H9 (cell line): ENCODE measurements at places on chromosomes 5 and 9. TPM values are rescaled to one million over a fixed set of nuclear protein-coding genes. Genes with fewer than 3 reads are reported as not detected.

DNA sequence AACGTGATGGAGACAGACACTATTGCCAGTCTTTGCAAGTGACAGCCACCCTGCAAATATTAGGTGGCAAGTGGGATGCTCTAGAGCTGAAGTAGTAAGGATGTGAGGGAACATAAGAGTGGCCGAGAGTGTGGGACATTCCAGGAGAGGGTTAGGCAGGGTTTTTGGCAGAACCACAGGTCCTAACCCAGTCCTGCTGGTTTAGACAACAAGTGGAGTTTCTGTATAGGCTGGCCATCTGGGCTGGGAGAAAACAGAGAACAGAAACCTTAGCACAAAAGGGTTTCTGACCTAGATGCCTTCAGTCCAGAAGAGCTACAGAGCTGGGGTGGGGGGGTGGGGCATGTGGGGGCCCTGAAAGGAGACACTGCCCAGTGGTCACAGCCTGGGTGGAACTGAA lies 107.4 kb downstream of the TMEM174 start:
- DNase-seq, result no peak

- DNase-seq, result no peak
Observed at GRCh38 chr9:113397203-113397631, 3.9 kb downstream of the ALAD start.

- DNase-seq, result peak; percentile 38
Observed at GRCh38 chr5:175328176-175328575, 115.8 kb downstream of the DRD1 start.

DNA sequence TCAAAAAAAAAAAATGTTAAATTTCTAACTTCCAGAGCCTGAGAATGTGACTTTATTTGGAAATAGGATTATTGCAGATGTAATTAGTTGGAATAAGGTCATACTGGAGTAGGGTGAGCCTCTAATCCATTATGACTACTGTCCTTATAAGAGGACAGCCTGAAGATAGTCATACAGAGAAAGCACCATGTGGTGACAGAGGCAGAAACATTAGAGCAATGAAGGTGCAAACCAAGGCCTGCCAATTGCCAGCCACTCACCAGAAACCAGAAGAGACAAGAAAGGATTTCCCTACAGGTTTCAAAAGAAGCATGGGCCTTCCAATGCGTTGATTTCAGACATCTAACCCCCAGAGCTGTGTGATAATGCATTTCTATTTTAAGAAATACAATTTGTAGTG lies 659.2 kb upstream of the CHD1 start:
- no peak for DNase-seq

DNA sequence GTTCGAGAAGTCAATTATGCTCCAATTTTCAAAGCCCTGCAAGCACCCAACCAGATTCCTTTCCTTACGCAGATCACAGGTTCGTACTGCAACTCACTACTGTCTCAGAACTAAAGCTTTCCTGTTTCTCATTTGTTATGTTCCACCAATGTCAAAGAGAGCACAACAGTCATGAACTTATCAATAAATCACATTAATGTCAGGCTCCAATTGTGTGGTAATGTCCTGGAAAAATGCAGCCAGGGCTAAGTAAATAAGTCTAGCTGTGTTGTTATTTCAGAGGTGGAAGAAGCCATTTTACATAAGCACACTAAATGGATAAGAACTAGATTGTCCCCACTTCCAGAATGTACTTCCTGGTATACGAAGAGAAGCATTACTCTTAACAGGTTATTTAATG lies 488.6 kb upstream of the PTGER4 start:
- no peak for DNase-seq

Gene CCL21
- not detected in 2 replicates for total RNA-seq

DNA sequence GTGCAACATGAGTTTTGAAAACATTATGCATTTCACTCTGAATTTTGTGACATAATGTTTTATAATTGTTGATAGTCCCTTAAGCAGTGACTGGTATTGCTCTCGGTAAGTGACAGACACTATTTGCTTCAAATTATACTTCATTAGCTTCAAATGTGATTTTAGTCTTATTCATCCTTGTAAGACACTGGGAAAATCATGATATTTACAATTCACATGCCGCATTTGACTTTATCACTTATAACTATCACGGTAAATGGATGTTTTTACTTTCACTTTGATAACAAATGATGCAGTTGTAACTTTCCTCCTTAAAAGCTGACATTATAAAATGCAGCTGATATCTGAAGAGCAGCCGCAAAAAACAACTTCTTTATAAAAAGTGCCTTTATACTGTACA lies 44.1 kb upstream of the ITGA2 start:
- DNase-seq, result no peak

GRCh38 chr5:172897481-172898217 lies 61.6 kb upstream of the RPL26L1 start:
- DNase-seq, result no peak

Gene STARD4
- 27.1 and 28.7 TPM in 2 replicates for total RNA-seq

GRCh38 chr9:107281922-107282667 lies 984 bp upstream of the RAD23B start:
- no peak for DNase-seq

- DNase-seq, result no peak
Observed at GRCh38 chr5:42779083-42779482, 22.5 kb downstream of the CCDC152 start.

GRCh38 chr5:41641621-41642020 lies 131.2 kb upstream of the PLCXD3 start:
- DNase-seq, result no peak

- DNase-seq, result no peak
Observed at GRCh38 chr9:32606811-32607210, 28.7 kb downstream of the TAF1L start.

DNA sequence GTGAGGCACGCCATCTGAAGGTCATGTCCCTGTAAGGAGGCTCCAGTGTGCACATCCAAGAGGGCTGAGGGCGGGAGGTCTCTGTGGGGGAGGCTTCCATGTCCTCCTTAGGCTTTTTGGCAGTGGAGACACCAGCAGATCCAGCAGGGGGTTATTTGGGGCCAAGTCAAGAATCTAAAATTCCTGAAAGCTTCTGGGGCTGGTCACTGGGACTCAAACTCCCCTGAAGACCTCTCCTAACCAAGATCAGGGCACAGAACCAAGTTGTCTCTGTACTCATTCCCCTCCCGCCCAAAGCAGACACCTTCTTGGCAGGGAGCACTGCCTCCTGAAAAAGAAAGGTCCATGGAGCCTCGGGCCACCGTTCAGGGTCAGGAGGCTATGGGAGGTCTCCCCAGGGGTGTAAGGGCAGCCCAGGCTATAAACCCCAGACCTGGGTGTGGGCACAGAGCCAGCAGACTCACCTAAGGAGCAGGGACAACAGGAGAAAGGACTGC lies 127.4 kb upstream of the ADRA1B start:
- DNase-seq, result no peak

Gene SPACA9
- 0.99 and 1.3 TPM in 2 replicates for total RNA-seq

Gene SPATA31A3
- total RNA-seq, result 0.35 and 0.46 TPM in 2 replicates

DNA sequence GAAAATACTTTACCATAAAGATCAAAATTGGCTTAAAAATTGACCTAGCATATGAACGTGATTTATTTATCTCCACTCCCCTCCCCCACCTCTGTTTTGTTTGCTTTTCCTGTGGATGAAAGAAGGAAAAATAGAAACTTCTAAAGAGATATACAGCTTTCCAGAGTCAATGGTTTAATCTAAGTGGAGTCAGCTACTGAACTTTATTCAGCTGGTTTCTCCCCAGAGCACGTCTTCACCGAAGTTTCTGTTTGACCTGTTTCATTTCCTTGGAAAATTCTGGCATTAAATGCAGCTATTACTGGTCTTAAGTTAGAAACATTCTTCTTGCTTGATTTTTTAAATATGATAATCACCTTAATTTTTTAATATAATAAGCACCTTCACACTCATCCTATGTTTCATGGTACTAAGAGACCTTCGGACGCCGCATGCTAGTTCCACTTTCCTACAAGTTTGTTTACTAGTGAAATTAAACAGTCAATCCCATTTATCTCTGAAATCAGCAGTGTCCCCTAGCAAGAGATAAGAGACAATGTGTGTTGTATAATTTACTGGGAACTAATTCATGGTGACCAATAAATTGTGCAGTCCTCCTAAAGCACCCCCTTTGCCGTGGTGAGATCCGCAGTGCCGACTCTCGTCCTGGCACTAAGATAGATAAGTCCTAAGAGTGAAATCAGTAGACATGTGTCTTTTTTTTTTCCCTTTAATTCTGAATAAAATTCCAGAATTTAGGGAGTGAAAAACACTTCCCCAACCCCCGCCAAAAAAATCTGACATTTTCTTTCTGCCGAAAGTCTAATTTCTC lies 89.9 kb downstream of the ARL15 start:
- no peak for DNase-seq

GRCh38 chr5:143063175-143063970 lies 293.2 kb downstream of the ARHGAP26 start:
- no peak for DNase-seq

DNA sequence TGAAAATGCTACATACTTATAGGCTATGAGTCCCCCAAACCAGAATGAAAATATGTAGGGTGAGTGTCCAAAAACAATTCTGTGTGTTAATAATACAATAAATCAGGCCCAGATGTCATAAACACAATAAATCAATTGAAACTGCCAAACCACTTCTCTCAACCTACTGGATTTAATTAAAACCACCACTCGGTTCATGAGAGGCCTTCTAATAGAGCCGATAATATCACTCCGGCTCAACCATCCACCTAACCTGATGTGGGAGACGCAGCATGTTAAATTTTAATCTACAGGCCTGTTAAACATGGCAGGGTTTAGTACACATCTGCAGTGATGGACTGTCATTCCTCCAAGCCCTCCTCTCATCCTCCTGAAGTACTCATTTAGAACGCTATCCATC lies 734.5 kb upstream of the ZNF608 start:
- no peak for DNase-seq

Gene TRAF1
- total RNA-seq, result 1.4 and 1.5 TPM in 2 replicates

Gene TCF7
- total RNA-seq, result 17.2 and 18.2 TPM in 2 replicates

GRCh38 chr5:55680353-55680752 lies 31.8 kb downstream of the SLC38A9 start:
- no peak for DNase-seq

- no peak for DNase-seq
Observed at GRCh38 chr9:131593091-131593820, 47.9 kb downstream of the PRRT1B start.

Gene HRCT1
- not detected in 2 replicates for total RNA-seq

- DNase-seq, result no peak
Observed at GRCh38 chr9:6355728-6356127, 27.6 kb downstream of the TPD52L3 start.

Gene PIGO
- 20.3 and 23.4 TPM in 2 replicates for total RNA-seq

- DNase-seq, result no peak
Observed at GRCh38 chr9:134756098-134756497, 114.5 kb downstream of the COL5A1 start.

Gene SLC2A8
- total RNA-seq, result 38.3 and 38.4 TPM in 2 replicates
